ENCODE measurements at places on chromosomes 3 and 15.

GRCh38 chr3:164155400-164155799 lies 922.9 kb downstream of the SI start:
- no peak for DNase-seq

- DNase-seq = no peak
These were observed 139.7 kb upstream of the TPM1 start for GRCh38 chr15:62902821-62903220.

GRCh38 chr15:77710637-77711036 lies 77.9 kb upstream of the LINGO1 start:
- no peak for DNase-seq

- no peak for DNase-seq
These were observed 3.1 kb upstream of the FAM240A start for GRCh38 chr3:46609212-46609721.

DNA sequence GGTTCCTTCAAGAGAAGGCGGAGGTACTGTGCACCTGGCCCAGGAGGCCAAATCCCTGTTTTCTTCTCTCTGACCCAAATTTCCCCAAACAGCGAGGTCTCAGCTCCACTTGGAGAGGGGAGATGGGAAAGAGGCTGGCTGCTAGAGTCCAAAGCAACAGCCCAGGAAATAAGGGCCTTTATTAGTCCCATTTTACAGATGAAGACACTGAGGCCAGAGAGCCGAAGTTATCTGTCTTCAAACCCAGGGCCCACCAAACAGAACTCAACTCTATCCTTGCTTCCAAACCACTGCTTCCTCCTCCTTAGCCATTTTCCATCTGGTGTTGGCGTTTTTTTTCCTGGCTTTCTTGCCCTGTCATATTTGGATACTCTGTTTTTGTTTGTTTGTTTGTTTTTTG lies 22.0 kb upstream of the FLNB start:
- DNase-seq = no peak

DNA sequence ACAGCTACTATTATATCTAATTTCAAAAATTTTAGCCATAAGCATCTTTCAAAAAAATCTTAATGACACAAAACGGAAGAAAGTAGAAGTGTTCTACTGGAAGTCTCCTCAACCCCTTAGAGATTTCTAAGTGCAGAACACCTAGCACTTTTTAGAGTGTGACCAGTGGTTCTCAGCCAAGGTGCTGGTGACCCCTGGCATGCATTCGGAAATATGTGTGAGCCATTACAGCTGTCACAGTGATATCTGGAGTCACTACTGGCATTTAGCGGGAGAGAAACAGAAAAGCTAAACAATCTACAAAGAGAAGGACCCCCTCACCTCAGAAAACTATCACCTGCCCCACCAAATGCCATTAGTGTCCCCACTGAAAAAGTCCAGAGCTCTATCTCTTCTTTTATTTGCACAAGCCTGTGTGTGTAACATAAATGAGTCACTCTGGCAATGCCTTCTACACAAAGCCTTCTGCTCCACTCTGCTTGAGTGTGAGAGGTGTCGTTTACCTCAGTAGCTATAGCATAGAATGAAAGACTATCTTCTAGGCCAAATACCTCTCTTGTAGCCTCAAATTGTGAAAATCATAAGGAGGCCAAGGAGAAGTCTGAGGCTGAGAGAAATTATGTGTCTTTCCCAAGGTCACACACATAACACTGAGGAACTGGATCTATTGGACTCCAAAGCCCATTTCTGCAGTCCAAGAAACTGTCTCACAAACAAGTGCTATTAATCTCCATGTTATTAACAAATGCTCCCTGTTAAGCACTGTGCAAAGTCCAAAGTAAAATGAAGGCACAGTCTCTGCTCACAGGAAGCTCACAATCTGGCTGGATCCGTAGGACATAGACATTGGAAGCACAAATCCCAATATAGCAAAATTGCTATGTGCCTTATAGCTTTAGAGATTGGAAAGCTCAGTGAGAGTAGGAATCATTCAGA lies 28.5 kb upstream of the KCNMB2 start:
- no peak for DNase-seq

GRCh38 chr3:80086426-80086825 lies 318.6 kb upstream of the ROBO1 start:
- DNase-seq = no peak

GRCh38 chr3:33355611-33356010 lies 78.4 kb downstream of the FBXL2 start:
- no peak for DNase-seq

DNA sequence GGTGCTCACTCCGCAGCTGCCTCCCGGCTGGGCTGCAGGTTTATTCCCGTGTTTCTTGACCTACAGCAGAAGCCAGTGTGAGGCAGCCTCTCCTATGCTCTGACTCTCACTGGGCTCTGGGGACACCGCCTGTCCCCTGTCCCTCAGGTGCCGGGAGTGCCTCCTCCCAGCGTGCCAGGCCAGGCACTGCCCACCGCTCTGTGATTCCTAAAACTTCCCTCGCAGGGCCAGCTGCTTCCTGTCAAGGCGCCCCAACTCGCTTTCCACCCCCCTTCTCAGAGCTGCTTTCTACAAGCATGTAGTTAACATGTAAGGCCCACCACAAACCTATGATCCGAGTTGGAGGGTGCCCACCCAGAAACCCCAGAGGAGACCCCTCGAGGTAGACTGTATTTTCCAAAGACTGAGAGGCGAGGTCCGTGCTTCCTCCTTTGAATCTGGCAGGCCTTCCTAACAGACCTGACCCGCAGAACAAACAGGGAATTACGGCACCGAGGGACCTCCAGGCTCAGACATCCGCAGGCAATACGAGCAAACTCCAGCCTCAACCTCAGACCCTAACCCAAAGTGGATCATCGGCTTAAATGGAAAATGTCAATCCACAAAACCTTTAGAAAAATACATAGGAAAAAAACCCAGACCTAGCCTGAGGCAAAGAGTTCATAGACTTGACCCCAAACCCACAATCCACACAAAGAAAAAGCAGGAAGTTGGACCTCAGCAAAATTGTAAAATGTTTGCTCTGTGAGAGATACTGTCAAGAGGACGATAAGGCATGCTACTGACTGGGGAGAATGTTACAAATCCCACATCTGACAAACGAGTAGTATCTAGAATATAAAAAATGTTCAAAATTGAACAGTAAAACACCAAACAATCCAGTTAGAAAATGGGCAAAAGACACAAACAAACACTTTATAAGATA lies 121.3 kb upstream of the IQSEC1 start:
- no peak for DNase-seq

DNA sequence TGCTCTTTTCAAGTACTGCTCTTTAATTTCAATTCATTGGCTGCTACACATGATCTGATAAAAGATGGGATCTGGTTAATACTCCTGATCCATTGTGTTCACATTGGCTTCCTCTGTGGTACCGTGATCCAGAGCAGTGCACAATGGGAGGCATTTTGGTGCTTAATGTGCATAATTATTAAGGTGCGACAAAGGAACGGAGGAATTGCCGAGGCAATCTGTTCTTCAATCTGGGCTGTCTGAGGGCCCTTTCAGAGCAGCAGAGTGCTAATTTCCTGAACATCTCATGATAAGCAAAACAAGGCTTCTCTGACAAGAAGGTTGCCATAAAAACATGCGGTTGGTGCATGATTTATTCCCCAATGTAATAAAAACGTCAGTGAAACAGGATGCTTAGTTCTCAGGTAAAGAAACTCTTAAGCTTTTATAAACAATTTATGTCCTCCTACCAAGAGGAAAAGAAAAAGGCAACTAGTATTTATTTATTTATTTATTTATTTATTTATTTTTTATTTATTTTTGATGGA lies 64.0 kb upstream of the EPHA3 start:
- DNase-seq = no peak

GRCh38 chr3:160677459-160677881 lies 510 bp downstream of the ARL14 start:
- no peak for DNase-seq

- DNase-seq = no peak
These were observed 98.7 kb downstream of the RAP2B start for GRCh38 chr3:153260681-153261080.

DNA sequence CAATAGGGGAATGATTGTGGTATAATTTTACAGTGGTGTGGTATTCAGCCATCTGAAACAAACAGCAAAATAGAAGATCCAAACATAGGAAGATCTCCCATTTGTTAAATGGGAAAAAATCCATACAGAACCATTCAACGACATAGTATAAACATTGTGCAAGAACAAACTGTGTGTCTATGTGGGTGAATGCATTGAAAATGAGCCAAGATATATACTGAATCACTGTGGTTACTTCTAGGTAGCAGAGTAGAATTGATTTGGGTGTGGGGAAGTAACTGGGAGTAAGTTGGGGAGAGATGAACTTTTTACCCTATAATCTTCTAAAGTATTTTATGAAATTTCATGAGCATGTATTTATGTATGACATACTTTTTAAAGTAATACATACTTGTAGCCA lies 123.1 kb upstream of the UMPS start:
- no peak for DNase-seq

DNA sequence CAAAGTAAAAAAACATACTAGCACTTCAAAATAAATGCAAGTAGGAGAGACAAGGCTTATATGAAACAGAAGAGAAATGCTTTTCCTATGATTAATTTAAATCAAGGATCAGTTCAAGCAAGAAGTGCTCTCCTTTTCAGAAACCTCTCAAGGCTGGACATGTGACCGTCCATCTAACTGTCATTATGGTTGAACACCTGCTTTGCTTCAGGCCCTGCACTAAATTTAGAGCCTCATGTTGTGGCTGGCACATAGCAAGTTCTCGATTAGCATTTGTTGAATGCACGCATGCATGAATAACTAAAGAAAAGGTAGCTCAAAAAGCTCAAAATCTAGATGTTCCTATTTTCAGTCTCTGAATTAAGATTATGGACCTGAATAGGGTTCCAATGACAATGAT lies 82.0 kb downstream of the SV2B start:
- DNase-seq = no peak

DNA sequence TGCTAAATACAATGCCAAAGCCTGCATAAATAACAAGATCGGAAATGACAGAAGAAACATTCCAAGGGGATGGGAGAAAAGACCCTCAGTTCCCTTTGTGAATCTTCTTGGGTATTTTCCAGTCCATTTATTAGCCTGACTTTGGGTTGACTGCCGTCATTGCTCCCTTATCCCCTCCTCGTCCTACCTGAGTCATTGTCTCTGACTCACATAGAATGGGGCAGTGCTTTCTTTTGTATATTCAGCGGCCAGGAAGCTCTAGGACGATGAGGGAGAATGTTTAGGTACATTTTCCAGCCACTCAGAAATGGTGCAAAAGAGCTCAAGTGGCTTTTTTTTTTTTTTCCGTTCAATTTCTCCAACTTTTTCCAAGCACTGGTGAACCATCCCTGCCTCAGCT lies 71.6 kb downstream of the KAT2B start:
- DNase-seq = no peak

DNA sequence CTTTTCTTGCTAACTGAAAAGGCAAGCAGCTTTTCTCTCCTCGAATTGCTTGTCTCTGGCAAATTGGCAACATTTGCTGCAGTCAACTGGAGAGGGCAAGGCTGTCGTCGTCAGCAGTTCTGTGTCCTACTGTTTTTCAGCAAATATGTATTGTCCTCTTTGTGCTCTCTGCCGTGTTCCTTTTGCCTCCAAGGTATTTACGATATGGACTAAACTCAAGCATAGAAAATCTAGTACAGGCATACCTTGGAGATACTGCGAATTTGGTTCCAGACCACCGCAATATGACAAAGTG lies 558 bp upstream of the SLC30A4 start:
- no peak for DNase-seq

- DNase-seq = no peak
These were observed 229.7 kb upstream of the EIF1B start for GRCh38 chr3:40079847-40080240.

GRCh38 chr3:32734756-32735155 lies 49.8 kb downstream of the CNOT10 start:
- DNase-seq = no peak

GRCh38 chr3:8542190-8543135 lies 40.8 kb downstream of the LMCD1 start:
- no peak for DNase-seq

DNA sequence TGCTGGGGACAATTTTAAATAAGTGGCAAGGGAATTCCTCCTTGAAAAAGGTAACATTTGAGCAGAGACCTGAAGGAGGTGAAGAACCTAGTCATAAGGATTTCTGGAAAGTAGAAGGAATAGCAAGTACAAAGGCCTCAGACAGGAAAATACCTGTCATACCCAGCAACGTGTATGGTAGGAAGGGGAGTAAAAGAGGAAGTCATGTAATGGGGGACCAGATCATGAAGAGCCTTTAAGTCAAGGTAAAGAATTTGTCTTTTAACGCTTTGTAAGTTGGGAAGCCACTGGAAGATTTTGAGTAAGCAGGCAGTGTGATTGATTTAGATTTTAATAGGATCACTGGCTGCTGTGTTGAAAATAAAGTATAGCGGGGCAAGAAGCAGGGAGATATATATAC lies 43.4 kb upstream of the FAH start:
- DNase-seq = no peak

DNA sequence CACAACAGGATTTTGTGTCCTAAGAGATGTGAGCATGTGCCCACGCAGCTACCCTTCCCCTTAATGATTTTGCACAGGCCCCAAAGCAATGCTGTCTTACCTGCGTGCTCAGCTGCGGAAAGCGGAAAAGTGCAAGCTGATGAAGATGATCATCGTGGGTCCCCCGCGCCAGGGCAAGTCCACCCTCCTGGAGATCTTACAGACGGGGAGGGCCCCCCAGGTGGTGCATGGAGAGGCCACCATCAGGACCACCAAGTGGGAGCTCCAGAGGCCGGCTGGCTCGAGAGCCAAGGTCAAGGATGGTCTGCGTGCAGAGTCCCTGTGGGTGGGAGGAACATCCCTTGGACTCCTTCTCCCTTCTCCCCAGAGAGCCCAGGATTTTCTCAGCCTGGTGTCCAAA lies 103.1 kb downstream of the LRRK1 start:
- no peak for DNase-seq

DNA sequence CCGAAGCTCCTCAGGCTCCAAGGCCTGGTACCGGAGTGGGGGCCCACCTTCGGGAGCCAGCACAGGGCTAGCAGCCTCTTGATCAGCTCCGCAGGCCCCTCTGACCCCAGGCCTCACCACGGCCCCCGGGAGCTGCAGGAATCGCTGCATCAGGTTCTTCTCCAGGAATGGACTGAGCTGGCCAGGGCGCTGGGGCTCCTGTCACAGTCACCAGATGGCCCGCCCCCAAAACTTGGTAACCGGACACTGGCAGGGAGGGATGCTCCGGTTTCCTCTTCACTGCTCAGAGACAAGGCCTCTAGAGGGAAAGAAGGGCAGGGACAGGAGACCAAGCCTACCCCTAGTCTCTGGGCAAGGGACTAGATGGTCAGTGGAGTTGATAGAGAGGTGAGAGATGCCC lies 9.9 kb downstream of the AP3B2 start:
- DNase-seq = no peak

- no peak for DNase-seq
These were observed 38.4 kb downstream of the ITPR1 start for GRCh38 chr3:4531478-4532025.

DNA sequence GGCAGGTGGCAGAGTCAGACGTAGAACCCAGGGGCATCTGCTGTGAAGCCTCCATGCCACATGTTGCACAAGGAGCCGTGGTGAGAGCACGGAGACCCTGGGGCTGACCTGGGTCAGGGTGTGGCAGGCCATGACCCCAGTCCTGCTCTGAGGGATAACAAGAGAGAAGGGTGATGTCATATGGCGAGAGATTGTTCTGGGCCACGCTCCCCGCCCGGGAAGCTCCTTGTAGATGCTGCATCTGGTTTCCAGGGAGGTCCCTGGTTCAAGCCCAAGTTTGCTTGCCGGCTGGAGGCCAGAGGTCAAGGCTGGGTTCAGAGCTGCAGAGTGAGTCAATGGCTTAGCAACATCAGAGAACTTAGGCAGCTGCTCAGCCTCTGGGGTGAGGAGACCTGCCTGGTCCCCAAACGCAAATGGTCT lies 17.3 kb downstream of the FGD5 start:
- peak; percentile 75 for DNase-seq

- no peak for DNase-seq
These were observed 311.7 kb upstream of the SEMA6D start for GRCh38 chr15:47405365-47406162.

All from tibial nerve (tissue), 4 donors.